ENCODE measurements at places on chromosomes 11 and 22.

DNA sequence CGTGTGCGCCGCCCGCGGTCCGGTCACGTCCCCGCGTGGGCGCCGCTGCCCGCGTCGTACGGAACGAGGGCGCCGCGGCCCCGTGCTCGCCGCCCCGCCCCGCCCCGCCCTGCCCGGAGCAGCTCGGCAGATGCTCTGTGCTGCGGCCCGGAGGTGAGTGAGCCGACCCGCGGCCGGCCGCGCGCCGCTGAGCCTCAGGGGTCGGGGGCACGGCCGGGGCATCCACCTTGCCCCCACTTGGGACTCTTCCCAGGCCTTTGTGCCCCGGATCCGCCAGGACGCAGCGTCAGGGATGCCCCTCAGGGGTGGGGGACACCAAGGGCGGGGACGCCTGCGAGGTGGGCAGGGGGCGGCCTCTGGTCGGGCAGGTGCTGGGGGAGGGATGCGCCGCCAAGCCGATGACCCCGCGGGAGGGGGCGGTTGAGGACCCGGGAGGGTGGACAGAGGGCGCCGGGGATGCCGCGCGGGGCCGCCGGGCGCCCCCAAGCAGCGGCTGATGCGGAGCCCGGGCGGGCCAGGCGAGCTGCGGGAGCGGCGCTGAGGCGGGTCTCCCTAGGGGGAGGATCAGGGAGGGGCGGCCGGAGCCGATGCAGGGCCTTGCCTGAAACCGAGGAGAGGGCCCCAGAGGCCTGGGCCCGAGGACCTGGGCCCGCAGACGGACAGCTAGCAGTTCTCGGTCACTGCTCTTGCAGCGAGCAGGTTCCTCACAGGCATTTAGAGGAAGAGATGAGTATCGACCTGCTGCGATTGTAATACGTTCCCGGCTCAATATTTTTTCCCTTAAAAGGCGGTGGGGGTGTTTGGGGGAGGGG is at the start of gene GNAZ:
Gene GNAZ (plus strand): TSS at position 102 of the 812 bp plus-strand sequence. CDS start 25,177 bp downstream, outside the sequence.
- peak; percentile 35 for DNase-seq

GRCh38 chr11:69049490-69049867 is 747 bp downstream of the TPCN2 start:
- no peak for DNase-seq

DNA sequence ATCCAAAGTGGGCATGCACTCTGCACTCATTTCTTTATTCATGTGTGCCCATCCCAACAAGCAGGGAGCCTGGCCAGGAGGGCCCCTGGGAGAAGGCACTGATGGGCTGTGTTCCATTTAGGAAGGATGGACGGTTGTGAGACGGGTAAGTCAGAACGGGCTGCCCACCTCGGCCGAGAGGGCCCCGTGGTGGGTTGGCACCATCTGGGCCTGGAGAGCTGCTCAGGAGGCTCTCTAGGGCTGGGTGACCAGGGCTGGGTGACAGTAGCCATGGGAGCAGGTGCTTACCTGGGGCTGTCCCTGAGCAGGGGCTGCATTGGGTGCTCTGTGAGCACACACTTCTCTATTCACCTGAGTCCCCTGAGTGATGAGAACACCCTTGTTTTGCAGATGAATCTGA is 129.3 kb upstream of the B3GAT1 start:
- peak; percentile 8 for DNase-seq

DNA sequence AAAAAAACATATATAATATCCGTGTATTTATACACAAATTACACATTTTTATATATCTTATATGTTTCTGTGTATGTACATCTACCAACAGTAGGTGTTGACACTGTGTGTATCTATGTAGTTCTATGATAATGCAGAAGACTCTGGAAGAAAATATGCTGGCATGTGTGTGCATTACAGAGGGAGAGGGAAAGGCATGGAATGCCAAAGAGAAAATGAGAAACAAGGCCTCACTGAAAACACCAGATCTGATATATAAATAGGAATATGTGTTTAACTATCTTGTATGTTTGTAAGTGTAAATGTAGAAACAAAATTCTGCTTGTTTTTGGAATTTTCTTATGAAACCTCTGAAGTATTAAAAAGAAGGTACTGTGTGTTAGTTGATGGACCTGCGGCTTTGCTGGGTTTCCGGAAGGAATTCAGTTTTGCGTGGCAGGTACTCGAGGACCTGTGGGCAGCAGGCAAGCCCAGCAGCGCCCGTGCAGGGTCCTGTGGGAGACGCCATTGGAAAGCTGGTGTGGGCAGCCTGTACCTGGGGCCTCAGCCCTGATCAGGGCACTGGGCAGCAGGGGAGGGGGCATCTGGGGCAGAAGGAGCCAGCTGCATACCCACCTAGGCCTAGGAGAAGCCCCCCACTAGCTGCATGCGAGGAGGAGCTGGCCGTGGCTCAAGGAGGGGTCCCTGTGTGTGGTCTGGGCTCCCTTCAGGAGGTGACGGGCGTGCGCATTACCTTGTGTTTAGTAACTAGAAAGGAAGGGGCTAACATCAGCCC is 7.6 kb upstream of the TRMU start:
- DNase-seq: no peak

DNA sequence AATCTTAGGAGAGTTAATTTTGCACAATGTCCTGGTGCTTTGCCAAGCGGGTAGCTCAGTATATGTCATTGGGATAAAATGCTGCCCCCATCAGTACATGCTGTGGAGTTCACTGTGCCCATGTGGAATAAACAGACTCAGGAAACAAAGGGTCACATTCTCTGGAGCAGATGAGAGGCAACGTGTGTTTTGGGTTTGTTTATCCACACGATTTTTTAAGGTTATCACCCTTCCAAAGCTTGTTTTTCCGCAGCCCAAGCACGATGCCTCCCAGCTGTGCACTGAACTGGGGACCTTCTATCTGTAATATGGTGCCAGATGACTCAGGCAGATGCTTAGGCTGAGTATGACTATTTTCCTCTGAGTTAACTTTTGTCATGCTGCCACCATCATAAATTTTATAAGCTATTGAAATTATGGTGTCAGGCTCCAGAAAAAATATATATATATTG is 6.5 kb downstream of the OR4D6 start:
- DNase-seq: peak; percentile 53

GRCh38 chr11:104841185-104841584 is 57.1 kb downstream of the CASP12 start:
- no peak for DNase-seq

- no peak for DNase-seq
These were observed 55.5 kb downstream of the DGCR2 start for GRCh38 chr22:19066531-19067271.

- peak; percentile 93 for DNase-seq
These were observed 4.7 kb downstream of the OSBPL5 start for GRCh38 chr11:3160252-3161031.

GRCh38 chr11:122743949-122744348 is 88.4 kb downstream of the UBASH3B start:
- peak; percentile 82 for DNase-seq

- no peak for DNase-seq
These were observed 30.8 kb upstream of the SLC22A12 start for GRCh38 chr11:64560139-64560771.

- DNase-seq: no peak
These were observed 214.4 kb downstream of the ETS1 start for GRCh38 chr11:128372977-128373376.

DNA sequence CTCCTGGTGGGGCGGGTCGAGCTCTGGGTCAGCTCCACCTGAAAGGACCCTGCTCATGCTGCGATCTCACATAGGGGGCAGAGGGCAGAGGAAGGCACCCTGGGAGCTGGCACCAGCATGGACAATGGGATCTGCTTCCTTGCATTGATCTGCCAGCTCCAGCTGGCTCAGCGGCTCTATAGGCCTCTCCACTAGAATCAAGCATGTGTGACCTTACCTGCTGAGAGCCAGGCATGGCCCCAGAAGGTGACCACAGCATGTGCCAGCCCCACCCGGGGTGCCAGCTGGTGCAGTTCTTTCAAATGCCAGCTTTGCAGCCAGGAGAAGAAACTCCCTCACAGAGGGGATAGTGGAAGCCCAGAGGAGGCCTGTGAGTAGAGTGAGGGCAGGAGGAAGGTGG is 22.0 kb upstream of the KLHL35 start:
- DNase-seq: no peak

- no peak for DNase-seq
These were observed 257.6 kb downstream of the NELL1 start for GRCh38 chr11:20926799-20927540.

DNA sequence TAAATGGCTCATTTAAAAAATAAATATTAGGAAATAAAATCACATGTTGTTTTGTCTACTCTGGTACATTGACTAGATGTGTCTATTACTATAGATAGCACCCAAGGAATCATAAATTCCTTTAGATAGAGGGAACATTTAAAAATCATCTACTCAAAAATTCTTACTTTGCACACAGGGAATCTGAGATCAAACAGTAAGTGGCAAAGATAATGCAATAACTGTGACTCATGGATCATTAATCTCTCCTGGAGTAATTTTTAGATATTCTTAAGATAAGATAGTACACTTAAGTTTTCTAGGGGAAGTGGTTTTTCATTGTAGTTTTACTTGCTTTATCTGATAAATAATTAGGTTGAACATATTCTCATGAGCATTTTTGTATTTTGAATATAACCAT is 468.9 kb downstream of the LUZP2 start:
- DNase-seq: no peak

All from right hindlimb (tissue), 1 donor.